ENCODE measurements at places on chromosomes 7 and 10. TPM values are rescaled to one million over a fixed set of nuclear protein-coding genes. Genes with fewer than 3 reads are reported as not detected.

Gene ZNF680
- 11.4 TPM for total RNA-seq

Gene MIOS
- 26.8 TPM for total RNA-seq

Gene GIMAP5
- 5.2 TPM for total RNA-seq

Gene CAMK2B
- 0.80 TPM for total RNA-seq

Gene AKR1C2
- 39.9 TPM for total RNA-seq

Gene TBXAS1
- 17.0 TPM for total RNA-seq

Gene GIMAP8
- 3.4 TPM for total RNA-seq

Gene HACD1
- 16.6 TPM for total RNA-seq

Gene PTPRZ1
- total RNA-seq: 0.35 TPM

Gene COL28A1
- 1.2 TPM for total RNA-seq

Gene LIPK
- not detected for total RNA-seq

Gene FIS1
- total RNA-seq: 148 TPM

Gene AGAP4
- 15.5 TPM for total RNA-seq

Gene PLPP4
- total RNA-seq: 0.61 TPM

Gene AGAP5
- 8.2 TPM for total RNA-seq

Gene ZP3
- 13.9 TPM for total RNA-seq

Gene CTBP2
- total RNA-seq: 172 TPM

Gene GLI3
- 1.8 TPM for total RNA-seq

Gene GBX1
- not detected for total RNA-seq

Gene MYO3A
- 0.37 TPM for total RNA-seq

Gene GNAT3
- not detected for total RNA-seq

Gene H2BK1
- not detected for total RNA-seq

Gene SPDYE2
- total RNA-seq: not detected

Gene TAS2R3
- 0.94 TPM for total RNA-seq

Gene ITIH5
- total RNA-seq: 2.2 TPM
